ENCODE measurements at places on chromosomes 7 and 10.
A peak's percentile ranks its signal among the peaks of the same experiment; 100 is the strongest.

DNA sequence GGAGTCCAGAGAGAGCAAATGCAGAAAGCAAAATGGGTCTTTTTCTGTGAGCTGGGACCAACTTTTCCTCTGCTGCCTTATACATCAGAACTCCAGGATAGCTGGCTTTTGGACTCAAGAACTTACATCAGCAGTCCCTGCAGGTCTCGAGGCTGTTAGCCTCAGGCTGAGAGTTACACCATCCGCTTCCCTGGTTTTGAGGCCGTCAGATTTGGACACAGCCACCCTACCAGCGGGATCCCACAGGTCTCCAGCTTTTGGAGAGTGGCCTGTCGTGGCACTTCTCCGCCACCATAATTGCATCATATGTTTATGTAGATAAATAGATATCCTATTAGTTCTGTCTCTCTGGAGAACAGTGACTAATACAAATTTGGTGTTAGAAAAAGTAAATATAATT lies 64.2 kb downstream of the TRIL start:
- no peak for DNase-seq

DNA sequence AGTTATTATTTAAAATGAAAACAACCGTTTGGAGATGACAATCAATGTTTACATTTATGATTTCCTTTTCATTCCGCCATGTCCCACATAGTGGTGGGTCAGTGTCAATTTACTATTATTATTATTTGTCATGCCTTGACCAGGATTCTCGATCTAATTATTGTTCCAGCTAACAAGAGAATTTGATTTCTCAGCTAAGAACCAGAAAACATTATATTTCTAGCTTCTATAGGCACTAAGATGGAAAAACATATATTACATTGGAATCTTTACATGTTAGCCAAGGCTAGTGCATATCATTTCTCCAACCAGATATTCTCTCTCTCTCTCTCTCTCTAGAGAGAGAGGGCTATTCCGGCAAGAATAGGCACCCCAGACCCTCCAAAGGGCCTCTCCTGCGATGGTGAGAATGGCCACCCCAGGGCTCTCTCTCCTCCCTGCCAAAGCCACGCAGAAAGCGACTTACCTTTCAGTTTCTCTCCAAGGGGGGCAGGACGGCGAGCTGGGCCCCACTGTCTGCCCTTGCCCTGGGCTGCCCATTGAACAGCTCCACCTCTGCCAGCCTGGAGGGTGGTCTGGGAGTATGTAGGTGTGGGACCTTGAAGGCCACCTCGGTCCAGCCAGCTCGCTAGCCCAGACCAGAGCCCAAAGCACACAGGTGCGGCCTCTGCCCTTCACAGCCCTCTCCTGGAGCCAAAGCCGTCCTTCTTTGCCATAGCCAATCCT lies 2.4 kb downstream of the HOXA3 start:
- no peak for DNase-seq

GRCh38 chr10:73494213-73494612 lies 1.6 kb downstream of the PPP3CB start:
- no peak for DNase-seq

- peak; percentile 45 for DNase-seq
Observed at GRCh38 chr10:42640610-42641229, 2.4 kb upstream of the ZNF33B start.

DNA sequence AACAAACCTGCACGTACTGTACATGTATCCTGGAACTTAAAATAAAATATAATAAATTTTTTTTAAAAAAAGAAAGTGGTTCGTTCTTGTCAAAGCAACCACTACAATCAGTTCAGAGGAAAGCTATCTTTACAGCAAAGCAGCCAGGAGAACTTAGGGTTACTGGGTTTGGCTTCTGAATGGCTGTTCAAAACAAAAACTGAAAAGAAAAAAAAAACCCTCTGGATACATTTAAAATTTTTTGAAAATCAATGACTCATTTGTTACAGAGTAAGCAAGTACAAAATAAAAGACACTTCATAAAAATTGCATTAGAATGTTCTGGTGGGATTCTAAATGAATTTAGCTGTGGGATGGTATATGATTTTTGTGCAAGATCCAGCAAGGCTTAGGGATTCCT lies 28.6 kb upstream of the ADD3 start:
- DNase-seq, result no peak

- DNase-seq, result no peak
Observed at GRCh38 chr7:20064181-20064970, 152.8 kb downstream of the MACC1 start.

DNA sequence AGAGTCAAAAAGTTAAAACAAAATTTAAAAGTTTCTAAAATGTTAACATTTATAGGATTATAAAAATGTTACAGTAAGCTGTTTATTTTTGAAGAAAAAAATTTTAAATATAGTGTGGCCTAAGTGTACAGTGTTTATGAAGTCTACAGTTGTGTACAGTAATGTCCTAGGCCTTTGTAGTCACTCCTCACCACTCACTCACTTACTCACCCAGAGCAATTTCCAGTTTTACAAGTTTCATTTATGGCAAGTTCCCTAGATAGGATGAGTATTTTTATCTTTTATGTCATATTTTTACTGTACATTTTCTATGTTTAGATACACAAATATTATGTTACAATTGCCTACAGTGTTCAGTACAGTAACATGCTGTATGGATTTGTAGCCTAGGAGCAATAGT lies 419.9 kb downstream of the ARL4A start:
- no peak for DNase-seq

DNA sequence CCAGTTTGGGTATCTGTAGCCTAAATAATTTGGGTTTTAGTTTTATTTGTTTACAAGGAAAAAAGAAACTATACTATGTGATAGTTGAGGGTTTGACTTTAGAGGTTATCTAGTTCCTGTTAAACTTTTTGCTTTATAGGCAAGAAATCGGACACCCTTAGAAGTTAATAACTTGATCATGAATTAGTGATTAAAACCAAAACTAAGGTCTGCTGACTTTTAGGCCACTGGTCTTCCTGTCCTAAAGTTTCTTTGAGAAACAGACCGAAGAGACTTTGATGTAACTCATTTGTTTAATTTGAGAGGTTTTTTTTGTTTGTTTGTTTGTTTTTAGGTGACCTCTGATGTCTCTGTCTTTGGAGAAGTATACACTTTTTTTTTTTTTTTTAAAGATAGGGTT lies 59.7 kb downstream of the PHTF2 start:
- DNase-seq, result no peak

DNA sequence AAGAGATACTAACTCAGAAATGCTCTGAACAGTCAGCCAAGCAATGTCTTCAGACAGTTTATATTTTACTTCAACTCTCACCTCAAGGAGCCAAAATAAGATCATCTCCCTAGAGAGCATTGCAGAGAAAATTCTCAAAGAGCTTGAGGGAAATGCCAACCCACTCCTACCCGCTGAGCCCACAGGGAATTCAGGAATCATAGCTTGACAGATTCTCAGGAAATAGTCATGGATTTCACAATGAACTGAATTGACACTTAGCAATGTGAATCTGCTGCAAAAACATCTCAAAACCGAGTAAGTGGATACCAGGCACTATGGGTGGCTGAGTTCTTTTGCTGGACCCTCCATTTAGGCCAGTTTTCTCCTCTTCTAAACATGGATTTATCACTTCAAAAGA lies 9.8 kb upstream of the PLAC9 start:
- no peak for DNase-seq

- DNase-seq, result no peak
Observed at GRCh38 chr7:75619636-75620035, 119.1 kb downstream of the HIP1 start.

DNA sequence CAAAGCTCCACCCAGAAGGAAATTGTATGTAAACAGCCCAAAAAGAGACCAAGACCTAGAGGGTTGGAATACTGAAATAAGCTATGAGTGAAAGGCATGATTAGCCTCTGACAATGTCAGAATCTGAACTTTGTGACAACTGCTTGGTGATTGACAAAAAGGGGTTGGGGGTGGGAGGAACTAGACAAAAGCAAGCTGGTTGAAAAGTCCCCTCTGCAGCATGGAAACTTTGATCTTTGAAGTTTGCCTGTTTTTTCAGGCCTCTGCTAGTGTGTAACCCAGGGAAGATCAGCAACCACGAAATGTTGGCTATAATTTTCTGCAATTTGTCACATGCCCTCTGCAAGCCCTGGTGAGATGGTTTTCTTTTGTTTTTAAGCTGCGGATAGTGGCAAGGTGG lies 104.8 kb upstream of the SLC25A13 start:
- DNase-seq, result no peak

GRCh38 chr7:116340201-116340847 lies 130.0 kb downstream of the TES start:
- no peak for DNase-seq

DNA sequence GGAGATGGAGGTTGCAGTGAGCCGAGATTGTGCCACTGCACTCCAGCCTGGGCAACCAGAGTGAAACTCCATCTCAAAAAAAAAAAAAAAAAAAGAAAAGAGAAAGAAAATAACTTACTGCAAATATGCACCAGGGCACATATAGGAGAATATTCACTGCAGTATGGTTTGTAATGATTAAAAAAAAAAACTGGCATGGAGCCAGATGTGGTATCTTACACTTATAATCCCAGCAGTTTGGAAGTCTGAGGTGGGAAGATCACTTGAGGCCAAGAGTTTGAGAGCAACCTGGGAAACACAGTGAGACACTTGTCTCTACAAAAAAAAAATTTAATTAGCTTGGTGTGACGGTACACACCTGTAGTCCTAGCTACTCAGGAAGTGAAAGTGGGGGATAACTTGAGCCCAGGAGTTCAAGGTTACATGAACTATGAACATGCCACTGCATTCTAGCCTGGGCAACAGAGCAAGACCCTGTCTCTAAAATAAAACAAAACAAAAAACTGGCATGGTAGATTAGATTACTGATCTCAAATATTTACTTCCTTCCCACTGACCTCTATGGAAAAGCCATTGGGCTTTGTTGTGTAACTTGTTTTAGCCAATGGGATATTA lies 85.6 kb downstream of the MICU1 start:
- no peak for DNase-seq

GRCh38 chr10:132156382-132156781 lies 30.4 kb upstream of the DPYSL4 start:
- no peak for DNase-seq

DNA sequence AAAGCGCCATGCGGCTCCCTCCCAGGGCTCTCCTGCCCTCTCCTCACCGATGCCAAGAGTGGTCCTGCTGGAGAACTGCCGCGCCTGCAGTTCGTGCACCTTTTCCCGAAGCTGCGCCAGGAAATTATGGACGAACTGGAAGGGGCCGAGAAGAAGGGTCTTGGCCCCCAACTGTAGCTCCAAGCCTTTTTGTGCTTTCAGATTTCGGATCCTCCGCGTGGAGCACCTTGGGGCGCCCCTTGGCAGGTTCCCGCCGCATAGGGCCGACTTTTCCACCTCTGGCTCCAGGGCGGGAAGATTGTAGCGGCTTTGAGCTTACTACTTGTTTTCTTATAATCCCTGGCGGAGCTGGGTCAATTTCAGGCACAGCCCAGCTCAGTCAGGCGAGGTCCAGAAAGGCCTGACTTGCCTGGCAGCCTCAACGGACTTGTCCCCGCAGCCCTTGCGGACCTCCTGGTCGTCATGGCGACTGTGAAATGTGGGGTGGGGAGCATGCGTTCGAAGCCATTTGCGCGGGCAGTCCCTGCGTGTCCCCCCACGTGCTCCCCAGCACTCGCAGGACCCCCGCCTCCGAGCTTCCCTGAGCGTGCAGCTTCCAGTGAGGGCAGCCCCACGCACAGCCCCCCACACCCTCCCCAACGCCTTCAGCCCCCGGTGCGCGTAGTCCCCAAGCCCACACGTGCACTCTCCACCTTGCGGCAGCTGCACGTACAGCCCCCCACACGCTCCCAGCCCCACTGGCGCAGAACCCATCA lies 129.9 kb downstream of the KBTBD2 start:
- peak; percentile 49 for DNase-seq

- peak; percentile 46 for DNase-seq
Observed at GRCh38 chr10:116608686-116609594, 11.8 kb upstream of the PNLIPRP2 start.

DNA sequence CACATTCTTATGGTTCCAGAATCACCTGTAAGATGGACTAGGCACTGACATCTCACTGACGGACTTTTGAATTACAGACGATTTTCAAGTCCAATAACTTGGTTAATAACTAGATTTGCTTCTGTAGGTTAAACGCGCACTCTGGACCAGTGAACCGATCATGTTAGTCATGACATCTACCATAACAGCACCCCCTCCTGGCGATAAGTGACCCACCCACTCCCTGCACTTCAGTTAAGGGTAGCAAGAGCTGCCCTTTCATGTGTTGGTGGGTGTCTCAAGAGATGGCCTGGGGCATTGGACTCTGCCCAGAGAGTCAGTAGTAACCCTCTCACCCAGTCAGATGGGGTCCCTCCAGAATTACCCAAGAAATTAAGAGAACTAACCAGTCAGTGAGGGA lies 12.9 kb downstream of the GRM8 start:
- peak; percentile 49 for DNase-seq

DNA sequence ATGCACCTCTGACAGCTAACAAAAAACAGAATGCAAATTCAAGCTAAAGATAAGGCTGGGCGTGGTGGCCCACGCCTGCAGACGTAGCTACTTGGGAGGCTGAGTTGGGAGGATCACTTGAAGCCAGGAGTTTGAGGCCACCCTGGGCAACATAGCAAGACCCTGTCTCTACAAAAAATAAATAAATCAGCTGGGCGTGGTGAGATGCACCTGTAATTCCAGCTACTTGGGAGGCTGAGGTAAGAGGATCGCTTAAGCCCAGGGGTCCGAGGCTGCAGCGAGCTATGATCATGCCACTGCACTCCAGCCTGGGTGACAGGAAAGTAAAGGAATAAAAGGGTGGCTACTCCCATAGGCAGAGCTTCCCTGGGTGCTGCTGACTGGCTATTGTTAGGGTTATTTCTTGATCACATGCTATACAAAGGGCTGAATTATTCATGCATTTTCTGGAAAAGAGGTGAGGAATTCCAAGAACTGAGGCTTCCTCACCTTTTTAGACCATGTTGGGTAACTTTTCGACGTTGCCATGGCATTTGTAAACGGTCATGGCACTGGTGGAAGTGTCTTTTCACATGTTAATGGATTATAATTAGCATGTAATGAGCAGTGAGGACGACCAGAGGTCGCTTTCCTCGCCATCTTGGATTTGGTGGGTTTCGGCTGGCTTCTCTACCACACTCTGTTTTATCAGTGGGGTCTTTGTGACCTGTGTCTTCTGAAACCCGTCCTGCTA lies 6.9 kb upstream of the PSMG3 start:
- DNase-seq, result peak; percentile 92

Measured in H9 (cell line).